ENCODE measurements at places on chromosomes 4 and X.

DNA sequence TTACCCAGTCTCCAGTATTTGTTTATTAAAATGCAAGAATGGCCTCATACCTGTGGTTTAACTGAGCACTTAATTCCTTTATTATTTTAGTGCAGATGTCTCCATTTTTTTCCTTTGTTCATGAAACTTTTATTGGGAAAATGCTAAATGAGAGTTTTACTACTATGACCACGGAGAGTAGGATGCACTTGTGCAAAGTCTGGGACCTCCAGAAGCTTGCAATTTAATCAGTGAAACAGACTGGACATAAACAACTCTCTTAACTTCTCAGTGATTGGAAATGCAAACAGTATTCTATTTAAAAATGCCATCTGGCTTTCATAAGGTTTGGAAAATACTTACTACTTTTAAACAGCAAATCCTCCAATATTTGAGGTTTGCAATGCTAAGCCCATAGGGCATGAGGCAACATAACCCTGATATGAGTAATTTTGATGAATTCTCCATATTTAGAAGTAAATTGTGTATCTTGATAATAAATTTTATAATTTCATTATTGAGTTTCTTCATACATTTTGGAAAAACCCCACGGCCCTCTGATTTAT, 718.7 kb upstream of the MAGEB2 start:
- no peak for DNase-seq

GRCh38 chr4:143287572-143287923, 49.1 kb upstream of the GAB1 start:
- no peak for DNase-seq

- no peak for DNase-seq
These were observed 748.6 kb downstream of the STPG2 start for GRCh38 chr4:97394653-97395052.

GRCh38 chr4:153741541-153741940, 18.3 kb downstream of the RNF175 start:
- DNase-seq: no peak

DNA sequence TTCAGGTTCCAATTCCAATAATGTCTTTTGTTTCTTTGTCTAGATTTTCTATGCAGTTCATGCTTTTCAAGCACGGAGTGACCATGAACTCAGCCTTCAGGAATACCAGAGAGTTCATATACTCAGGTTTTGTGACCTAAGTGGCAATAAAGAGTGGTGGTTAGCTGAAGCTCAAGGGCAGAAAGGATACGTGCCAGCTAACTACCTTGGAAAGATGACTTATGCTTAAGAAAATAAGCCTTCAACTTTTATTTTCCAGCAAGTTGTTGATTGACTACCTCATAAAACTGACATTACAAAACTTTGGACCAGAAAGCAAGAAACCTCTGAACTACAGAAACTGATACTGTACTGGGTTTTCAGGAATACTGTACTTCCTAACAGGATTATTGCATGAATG, 30.8 kb downstream of the INTS12 start:
- no peak for DNase-seq

Measured in type B pancreatic cell (in vitro differentiated cells).